ENCODE measurements at places on chromosomes 3 and 15. TPM values are rescaled to one million over a fixed set of nuclear protein-coding genes. Genes with fewer than 3 reads are reported as not detected.

DNA sequence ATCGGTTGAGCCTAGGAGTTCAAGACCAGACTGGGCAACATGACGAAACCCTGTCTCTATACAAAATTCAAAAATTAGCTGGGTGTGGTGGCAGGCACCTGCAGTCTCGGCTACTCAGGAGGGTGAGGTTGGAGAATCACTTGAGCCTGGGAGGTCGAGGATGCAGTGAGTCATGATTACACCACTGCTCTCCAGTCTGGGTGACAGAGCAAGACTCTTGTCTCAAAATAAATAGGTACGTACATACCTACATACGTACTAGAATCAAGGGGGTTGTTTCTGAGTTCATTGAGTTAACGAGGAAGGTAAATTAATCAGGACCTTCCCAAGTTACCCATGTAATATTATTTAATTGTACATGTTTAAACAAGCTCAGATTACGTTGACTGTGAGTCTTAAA is 97.5 kb downstream of the CHL1 start:
- DNase-seq, result no peak

GRCh38 chr3:129409541-129409940 is 18.9 kb downstream of the EFCAB12 start:
- no peak for DNase-seq

- DNase-seq, result no peak
Measured at GRCh38 chr3:112967828-112968227, 7.1 kb downstream of the CD200R1 start.

DNA sequence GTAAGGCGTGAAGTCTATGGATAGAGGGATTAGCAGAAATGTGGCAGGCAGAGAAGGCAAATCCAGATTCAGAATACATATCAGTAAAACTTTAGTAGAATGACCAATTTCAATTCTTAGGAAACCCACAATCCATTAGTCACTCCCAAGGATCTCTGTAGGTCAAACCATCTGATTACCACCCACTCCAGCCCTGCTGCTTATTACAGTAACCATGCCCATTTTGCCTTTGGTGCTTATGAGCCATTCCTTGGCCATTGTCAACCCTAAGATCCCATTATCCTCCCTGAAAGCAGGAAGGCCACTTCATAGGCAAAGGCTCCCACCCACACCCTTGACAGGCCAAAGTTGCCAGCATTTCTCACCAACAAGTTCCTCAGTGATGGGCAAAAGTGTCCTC is 5.1 kb upstream of the KLHL40 start:
- no peak for DNase-seq

GRCh38 chr3:189303584-189303983 is 131.8 kb downstream of the TPRG1 start:
- DNase-seq, result no peak

DNA sequence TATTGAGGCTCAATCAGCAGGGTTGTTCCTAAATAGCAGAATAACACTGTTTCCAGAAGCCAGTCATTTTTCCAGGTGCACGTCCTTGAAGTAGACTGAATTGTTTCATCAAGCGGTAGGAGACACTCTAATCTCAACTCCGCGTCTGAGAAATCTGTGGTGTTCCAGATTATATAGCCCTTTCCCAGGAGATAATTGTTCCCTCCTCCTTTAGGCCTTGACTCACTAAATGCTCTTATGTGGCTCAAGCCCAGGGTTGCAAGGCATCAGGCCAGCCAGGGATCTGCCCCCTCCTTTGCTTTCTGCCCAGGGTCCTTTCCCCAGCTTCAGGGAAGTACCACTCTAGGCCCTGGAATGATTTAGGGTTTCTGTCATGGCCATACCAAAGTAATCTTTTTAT is 5.7 kb upstream of the HLTF start:
- no peak for DNase-seq

CHRD gene
- total RNA-seq, result 19.5 TPM

HDGFL3 gene
- total RNA-seq, result 2.2 TPM

TRIP4 gene
- 4.2 TPM for total RNA-seq
